Transverse colon (tissue), 4 donors: ENCODE measurements at places on chromosomes 6 and 20.

- no peak for DNase-seq
Observed at GRCh38 chr20:48523191-48523995, 304.4 kb downstream of the PREX1 start.

DNA sequence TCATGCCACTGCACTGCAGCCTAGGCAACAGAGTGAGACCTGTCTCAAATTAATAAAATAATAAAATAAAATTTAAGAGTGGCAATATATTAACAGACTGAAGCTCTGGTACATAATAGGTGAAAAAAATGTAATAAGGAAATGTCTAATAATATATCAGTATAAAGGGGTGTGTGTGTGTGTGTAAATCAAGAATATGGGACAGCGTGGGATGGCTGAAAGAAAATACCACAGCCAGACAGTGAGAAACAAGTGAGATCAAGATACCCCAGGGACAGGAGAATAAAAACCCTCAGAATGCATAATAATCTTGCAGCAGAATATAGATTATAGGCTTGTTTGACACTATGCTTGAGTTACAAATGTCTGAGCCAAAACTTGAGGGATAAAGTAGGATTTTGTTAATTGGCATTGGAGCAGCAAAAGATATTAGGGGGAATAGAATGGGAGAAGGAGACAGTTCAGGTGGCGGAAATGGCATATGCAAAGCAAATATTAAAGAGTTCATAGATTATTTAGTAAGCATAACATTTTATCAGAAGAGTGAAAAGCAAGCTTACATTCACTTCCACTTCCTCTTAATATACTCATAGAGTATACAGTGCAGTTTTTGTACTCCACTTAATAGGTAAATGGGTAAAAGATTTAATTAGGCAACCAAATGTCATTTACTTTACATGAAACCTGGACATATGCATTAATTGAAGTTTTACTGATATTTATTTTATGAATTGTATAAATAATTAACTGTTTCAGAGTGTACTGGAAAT lies 398.5 kb upstream of the GJE1 start:
- DNase-seq = no peak

DNA sequence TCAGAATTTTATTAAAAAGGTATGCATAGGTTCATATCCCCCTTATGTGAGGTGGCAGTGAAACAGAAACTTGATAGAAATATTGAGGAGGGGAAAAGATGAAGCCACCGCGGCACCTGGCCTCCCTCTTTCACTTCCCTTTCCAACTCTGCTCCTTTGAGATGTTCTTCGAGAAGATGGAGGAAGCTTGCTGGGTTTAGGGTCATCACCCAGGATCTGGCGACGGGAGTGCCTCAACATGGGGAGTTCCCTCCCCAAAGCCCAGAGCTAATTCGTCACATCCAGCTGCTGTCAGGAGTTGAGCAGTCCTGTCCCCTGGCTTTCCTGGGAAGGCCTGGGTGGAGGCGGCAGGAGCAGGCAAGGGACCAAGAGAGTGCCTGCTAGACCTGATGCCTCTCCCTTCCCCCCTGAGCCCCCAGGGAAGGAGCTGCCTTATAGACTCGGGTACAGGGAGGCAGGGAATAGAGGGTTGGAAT lies 29.1 kb downstream of the RREB1 start:
- peak; percentile 42 for DNase-seq

- no peak for DNase-seq
Observed at GRCh38 chr6:151699719-151700118, 107.8 kb upstream of the ESR1 start.

DNA sequence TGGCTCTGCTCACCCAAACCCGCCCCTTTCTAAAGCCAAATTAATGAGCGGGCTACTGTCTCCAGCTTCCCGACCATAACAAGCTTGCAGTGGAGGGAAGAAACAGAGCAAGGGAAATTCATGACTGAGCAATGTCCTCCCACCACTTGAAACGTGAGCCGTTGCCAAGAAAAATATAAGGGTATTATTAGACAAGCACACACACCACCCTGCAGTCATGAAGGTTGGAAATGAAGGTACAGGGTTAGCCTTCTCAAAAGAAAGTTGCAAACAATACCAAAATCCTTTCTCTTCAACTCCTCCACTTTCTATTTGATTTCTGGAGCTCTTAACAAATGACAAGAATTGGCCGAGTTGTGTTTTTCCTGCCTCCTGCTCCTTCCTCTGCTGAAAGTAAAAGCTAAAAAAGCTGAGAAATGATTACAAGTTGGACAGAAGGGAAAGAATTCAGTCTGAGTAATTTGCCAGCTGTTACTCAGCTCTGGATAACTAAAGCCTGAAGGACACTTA lies 151.1 kb upstream of the B3GAT2 start:
- no peak for DNase-seq

GRCh38 chr6:106508834-106509233 lies 120.5 kb downstream of the RTN4IP1 start:
- no peak for DNase-seq

GRCh38 chr6:20680697-20681165 lies 146.5 kb downstream of the CDKAL1 start:
- DNase-seq = no peak

GRCh38 chr6:112912416-112913101 lies 565.4 kb downstream of the RFPL4B start:
- no peak for DNase-seq

DNA sequence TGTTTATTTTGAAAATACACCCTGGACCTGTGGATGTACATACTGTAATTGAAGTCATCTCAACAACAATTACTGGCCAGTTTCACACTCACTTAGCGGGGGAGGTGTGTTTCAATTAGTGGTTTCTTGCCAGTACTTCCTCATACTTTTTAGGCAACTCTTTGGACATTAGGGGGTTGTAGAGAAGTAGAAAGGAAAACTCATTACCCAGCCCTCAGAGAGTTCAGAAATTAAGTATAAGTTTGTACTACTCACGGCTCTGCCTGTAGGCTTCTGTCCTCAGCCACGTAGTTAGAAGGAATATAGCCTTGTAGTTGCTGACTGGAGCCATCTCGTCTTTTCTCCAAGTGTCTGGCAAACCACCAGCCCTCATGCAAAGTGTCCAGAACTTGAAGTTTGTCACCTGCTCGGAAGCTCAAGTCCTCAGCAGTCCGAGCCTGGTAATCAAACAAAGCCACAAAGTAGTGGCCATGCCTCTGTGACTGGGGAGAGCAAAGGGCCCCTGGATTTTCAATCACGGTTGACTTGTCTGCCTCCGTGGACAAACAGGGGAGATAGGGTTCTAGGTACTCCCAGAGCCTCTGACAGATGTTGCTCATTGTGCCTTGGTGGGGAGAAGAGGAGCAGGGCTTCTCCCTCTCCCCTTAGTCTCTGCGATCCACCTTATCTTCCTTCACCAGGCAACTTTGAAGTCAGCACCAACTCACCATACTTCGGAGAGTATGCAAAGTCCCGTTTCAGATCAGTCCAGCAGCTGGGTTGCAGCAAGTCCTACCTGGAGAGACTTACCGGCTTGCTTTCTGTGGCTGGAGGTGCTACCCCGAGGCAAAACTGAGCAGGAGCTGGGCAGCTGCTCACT lies 749 bp downstream of the FRK start:
- DNase-seq = peak; percentile 47

DNA sequence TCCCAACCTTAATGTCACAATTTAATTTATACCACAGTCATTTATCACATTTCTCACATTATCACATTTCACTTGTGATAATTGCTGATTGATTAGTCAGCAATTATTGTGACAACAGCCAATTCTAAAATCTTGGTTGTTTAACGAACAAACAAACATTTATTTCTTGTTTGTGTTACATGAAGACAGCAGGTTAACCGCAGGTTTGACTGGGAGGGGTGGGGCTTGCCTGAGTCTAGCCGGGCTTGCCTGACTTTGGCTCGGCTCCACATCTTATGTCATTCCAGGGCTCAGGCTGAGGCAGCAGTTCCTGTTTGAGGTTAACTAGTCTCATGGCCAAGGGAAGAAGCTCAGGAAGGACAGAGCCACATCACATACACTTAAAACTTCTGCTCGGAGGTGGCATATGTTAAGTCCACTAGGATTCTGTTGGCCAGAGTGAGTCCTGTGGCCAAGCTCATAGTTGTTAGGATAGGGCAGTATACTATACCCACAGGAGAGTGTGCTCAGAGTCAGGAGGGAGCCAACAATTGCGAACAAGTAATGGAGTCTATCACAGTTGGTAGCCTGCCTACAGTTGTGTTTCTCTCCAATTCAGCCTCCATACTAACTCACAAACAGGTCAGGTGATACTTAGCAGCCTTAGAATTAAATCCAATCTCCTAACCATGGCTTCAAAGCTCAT lies 90.0 kb upstream of the IFNGR1 start:
- DNase-seq = peak; percentile 82

GRCh38 chr20:62880935-62881661 lies 19.5 kb upstream of the TCFL5 start:
- no peak for DNase-seq

GRCh38 chr6:44645276-44645675 lies 257.8 kb downstream of the CDC5L start:
- DNase-seq = no peak

GRCh38 chr20:46252352-46253091 lies 55.8 kb downstream of the CDH22 start:
- no peak for DNase-seq

- DNase-seq = no peak
Observed at GRCh38 chr6:11307226-11307625, 74.8 kb upstream of the NEDD9 start.

GRCh38 chr6:156683821-156684220 lies 93.4 kb upstream of the ARID1B start:
- DNase-seq = no peak

GRCh38 chr6:496649-497048 lies 105.1 kb downstream of the IRF4 start:
- no peak for DNase-seq
